Cerebellar cortex (tissue), 1 donor: ENCODE measurements at places on chromosomes 11 and 22.

GRCh38 chr11:70326365-70326811 lies 55.9 kb downstream of the PPFIA1 start:
- peak; percentile 35 for DNase-seq

DNA sequence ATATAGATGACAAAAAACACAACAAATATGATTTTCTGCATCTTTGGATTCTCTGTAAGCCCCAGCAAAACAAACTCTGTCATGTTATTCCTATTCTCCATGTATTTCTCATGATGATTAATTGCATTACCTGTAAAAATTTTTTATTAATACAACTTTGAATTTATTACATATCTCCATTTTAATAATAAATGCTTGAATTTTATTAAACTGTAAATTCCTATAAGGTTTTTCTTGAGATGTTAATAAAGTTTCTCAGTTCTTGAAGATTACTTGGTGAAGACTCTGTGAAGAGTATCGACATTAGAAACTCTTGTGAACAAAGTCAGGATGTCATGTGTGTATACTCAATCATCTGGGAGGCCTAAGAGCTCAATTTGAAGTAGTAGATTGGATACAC lies at the start of gene OR4C46:
OR4C46 (minus strand) TSS at position 101 of the 400 bp plus-strand sequence; CDS start at position 101, 0 bp downstream.
- DNase-seq, result no peak

GRCh38 chr11:34239465-34240149 lies 118.2 kb downstream of the ABTB2 start:
- no peak for DNase-seq

GRCh38 chr22:48886604-48887393 lies 940.9 kb downstream of the BRD1 start:
- no peak for DNase-seq

- no peak for DNase-seq
Measured at GRCh38 chr11:110454609-110455008, 24.9 kb downstream of the FDX1 start.
